ENCODE measurements at places on chromosomes 3 and 15. TPM values are rescaled to one million over a fixed set of nuclear protein-coding genes. Genes with fewer than 3 reads are reported as not detected.
A peak's percentile ranks its signal among the peaks of the same experiment; 100 is the strongest.

GRCh38 chr3:62131620-62132019 is 241.7 kb downstream of the FEZF2 start:
- DNase-seq = no peak

DNA sequence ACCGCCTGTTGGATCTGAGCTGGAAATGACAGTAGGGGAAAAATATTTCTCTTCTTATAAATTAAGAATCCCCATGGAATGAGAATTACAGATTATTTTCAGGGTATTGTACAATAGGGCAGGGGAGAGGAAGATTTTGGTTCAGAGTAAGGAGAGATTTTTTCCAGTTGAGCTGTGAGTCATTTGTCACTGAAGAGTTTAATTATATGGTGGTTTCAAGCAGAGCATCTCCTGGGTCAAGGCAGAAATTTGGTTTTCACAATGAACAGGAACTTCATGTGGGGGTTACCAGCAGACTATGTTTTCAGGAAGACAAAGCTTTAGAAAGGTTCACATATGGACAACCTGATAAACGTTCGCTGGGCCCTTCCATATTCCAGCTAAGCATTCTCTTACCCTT is 182.8 kb upstream of the NR2E3 start:
- peak; percentile 53 for DNase-seq

DNA sequence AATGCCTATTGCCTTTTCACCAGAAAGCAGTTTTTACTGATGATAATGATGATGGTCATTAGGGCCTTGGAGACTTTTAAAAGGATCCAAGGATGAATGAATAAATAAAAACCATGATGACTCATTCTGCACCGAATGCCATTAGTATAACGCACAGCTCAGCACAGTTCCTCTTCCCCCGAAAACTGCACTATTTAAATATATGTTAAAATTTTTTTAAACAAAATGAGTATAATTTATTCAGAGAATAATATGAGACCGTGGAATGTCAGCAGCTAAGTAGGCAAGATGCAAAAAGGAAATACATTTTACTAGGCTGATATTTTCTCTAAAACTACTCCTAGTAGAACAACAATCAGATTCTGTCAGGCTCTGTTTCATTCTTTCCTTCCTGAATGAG is 83.4 kb upstream of the NANOGP8 start:
- peak; percentile 61 for DNase-seq

DNA sequence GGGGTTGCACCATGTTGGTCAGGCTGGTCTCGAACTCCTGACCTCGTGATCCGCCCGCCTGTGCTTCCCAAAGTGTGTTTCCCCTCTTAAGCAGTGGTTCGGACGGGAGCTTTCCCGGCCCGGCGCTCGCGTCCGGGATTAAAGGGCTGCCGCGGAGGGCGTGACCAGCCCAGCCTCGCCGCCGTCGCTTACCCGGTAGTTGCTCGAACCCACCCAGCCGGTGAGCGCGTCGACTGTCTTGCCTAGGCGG is 513 bp downstream of the CLASP2 start:
- DNase-seq = peak; percentile 65

DNA sequence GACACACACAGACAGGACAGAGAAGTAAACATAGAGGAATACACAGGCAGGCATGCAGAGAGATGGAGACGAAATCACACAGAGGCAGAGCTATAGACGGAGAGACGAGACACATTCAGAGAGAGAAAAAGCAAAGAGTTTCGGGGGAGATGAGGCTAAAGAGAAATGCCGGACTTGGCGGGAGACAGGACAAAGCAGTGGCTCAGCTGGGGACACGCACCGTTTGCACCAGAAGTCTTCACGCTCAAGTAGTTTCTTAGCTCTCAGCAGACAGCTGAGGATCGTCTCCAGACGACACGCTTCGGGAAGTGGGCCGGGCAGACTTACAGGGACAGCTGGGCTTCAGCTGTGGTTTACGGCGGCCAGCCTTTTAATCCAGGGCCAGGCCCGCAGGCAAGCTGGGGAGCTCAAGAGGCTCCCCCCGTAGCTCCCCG is 56.2 kb upstream of the DLG1 start:
- peak; percentile 94 for DNase-seq

- no peak for DNase-seq
Observed at GRCh38 chr15:66724732-66725463, 22.9 kb downstream of the SMAD6 start.

DNA sequence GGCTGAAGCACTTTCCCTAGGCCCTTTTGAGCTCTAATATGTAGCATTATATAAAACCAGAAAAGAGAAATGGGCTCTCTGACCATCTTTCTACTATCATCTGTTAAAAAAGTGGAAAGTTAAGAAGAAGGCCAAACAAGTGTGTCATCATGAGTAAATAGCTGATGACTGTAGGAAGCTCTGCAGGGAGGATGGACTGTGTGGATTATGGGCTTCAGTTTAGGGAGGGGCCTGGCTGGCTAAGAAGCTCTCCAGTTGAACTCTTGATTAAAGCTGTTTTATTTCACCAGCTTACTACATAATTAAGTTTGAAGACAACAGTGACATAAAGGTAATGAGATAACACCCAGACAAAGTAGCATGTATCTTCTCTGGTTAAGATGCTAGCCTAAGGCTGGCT is 30.6 kb downstream of the INTS14 start:
- peak; percentile 34 for DNase-seq

DNA sequence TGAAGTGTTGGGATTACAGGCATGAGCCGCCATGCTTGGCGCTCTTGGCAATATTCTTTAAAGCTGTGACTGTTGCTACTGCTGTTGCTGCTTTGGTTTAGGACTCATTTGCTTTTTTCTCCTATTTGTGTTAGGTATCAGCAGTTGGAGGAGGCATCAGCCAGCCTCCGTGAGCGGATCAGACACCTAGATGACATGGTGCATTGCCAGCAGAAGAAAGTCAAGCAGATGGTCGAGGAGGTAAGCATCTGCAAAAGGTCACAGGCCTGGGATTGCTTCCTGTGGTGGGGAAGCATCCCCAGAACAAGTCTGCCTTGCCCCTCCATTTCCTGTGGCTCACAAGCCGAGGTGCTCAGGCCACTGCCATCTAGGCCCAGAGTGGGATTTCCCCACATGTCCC is 47.6 kb downstream of the MYZAP start:
- DNase-seq = no peak

- peak; percentile 65 for DNase-seq
Observed at GRCh38 chr3:157239082-157239704, 79.2 kb upstream of the CCNL1 start.

DNA sequence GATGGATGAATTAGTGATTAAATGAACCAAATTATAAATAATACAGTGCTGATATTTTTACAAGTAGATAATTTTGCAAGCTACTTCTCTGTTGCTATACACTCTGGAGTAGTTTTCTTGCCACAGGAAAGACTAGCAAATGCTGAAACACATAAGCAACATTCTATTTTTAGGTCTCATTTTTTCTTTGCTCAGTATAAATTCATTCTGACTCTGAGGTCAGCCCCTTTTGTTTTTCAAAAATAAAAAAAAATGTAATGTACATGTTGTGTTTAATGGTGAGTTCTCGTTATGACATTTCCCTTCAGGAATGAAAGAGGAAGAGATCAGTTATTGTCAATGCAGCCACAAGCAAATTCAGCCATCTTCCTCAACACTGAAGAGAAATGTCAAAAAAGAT is 24.9 kb downstream of the GJD2 start:
- DNase-seq = no peak

DNA sequence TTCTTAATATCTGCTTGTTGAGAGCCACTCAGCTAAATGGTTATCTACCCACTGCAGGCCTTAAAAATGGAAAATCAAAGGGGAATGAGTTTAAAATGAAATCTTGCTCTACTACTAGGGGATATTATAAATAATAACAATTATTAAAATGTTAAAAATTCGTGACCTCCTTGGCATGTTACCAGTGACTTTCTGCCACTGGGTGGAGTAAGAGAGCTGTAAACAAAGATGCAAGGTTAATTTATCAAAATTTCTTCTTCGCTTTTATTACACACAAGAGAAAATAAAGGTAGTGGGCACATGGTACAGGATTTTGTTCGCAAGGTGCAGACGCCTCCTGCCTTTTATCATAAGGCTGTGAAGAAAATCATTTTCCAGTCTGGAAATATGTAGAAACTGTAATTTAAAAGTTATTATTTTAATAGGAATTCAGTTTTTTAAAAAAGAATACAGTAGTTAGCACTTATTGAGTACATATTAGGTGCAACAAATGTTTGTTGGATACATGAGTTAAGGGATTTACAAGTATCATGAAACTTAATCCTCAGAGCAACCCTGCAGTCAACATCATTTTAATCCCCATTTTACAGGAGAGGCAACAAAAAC is 272.6 kb downstream of the SUCLG2 start:
- peak; percentile 11 for DNase-seq

- DNase-seq = no peak
Observed at GRCh38 chr3:187830181-187830580, 84.9 kb upstream of the BCL6 start.

DNA sequence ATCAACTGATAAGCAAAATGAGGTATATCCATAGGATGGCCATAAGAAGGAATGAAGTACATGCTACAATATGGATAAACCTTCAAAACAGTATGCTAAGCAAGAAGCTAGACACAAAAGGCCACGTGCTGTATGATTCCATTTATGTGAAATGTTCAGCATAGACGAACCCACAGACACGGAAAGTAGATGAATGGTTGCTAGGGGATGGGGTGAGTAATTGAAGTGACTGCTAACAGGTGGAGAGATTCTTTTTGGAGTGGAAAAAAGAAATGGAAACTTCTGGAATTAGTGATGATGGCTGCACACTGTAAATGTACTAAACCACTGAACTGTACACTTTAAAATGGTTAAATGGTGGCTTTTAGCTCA is 630 bp upstream of the EFCAB12 start:
- peak; percentile 30 for DNase-seq

DNA sequence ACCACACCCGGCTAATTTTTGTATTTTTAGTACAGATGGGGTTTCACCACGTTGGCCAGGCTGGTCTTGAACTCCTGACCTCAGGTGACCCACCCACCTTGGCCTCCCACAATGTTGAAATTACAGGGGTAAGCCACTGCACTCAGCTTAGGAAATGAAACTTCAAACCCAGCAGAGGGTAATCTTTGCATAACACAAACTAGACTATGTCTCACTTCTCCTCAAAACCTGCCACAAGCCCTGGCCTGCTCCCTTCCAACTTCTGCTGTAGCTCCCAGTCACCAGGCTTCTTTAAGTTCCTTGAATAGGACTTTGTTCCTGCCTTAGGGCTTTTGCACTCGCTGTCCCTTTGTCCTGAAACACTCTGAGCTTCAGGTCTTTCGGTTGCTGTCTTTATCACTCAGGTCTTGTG is 39.2 kb upstream of the SEMA4B start:
- DNase-seq = no peak

GRCh38 chr3:27467545-27467944 is 16.6 kb downstream of the SLC4A7 start:
- peak; percentile 58 for DNase-seq

DNA sequence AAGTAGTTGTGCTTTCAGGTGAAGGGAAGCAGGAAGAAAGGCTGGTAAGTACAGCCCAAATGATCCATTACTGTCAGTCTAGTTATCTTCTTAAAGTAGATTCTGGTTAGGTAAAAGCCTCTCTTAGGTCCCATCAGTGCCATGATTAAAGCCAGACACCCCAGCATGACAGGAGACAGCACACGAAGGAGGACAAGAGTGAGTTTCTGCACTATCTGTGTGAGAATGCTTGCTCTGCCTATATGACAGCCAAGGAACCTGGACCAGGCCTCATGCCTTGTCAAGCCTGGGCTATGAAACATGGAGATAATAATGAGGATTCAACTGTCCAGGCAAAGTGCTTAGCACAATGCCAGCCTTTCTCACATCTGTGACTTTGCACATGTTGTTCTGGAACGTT is 13.5 kb upstream of the FILIP1L start:
- no peak for DNase-seq

DNA sequence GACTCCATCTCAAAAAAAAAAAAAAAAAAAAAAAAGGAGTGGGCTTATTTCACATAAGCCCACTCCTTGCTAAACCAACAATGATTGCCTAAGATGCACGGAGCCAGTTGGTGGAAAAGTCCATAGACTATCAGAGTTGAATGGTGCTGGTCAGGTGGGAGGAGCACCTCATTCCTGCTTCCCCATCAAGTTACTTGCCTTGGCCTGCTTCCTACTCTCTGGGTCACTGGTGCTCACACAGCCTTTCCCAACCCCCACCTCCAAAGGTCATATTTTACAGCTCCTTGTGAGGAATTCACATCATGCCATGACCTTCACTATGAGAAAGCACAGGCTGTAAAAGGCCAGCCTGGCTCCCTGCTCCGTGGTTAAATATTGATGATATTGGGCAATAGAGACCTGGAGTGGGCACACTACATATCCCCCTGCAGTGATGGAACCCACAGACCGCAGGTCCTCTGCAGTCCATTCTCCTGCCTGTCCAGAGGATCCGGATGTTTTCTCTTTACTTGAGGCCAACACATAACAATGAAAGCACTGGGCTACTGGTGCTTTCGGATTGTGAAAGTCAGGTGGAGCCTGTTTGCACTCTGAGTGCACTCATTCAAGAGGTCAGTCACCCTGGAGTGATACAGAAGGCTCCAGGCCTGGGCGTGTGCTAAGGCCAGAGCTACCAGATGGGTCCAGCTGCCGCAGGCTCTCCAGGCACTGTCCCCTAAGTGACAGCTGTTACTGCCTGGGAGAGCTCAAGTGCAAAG is at the start of gene SLC51B:
Gene SLC51B (plus strand): TSS at position 664 of the 758 bp plus-strand sequence. CDS start 4,618 bp downstream, outside the sequence.
- no peak for DNase-seq

DNA sequence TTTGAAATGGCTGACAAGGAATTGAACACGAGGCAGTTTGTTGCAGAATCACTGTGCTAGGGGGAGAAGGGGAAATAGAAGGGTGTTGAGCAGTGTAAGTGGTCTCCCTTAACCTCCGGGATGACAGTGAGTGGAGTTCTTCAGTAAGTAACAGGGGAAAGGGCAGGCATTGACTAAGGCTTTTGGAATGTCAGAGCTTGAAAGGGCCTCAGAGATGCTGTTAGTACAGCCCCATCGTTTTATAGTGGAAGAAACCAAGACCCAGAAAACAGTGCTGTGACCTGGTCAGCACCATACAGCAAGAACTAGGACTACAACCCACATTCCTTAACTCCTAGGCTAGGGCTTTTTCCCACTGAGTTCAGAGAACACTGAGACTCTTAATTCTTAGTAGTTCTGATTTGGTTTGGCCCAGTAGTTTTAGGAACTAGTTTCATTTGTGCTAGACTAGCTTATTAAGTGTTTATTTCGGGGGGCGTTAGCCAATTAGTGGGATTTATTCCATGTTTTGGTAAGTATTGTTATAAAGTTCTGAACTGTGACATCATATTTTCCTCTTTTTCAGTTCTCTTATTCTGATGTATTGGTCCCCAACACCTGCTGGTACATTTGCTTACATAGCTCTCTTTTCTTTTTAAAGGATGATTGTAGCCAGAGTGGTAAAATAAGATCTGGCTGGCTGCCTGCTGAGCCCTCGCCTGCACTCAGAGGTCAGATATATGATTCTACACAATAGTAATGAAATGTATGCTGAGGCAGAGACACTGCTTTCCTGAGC is 34.2 kb downstream of the RAB11A start:
- DNase-seq = peak; percentile 58

- DNase-seq = peak; percentile 54
Observed at GRCh38 chr15:48040166-48040817, 80.5 kb upstream of the SLC24A5 start.

The GOLGA8T gene
- total RNA-seq = not detected

The PAQR5 gene
- 3.3 TPM for total RNA-seq

The COL8A1 gene
- 25.1 TPM for total RNA-seq

The SECISBP2L gene
- total RNA-seq = 30.4 TPM

The CRABP1 gene
- total RNA-seq = not detected

The FBXO40 gene
- total RNA-seq = under 0.01 TPM

The IFRD2 gene
- 97.9 TPM for total RNA-seq

The CCR1 gene
- 0.59 TPM for total RNA-seq

The TTC21A gene
- total RNA-seq = 1.2 TPM

The SCN5A gene
- 0.59 TPM for total RNA-seq

The NMNAT3 gene
- total RNA-seq = 1.9 TPM

The CLDN1 gene
- total RNA-seq = 0.59 TPM

The PLA2G4D gene
- not detected for total RNA-seq

The GLDN gene
- total RNA-seq = 0.78 TPM

The GABRG3 gene
- not detected for total RNA-seq

All from RPMI7951 (cell line).